Substantia nigra (tissue), 51 donors: ENCODE measurements at places on chromosomes 7 and 10.

- DNase-seq, result no peak
Measured at GRCh38 chr7:131104596-131105293, 222.9 kb upstream of the MKLN1 start.

- no peak for DNase-seq
Measured at GRCh38 chr7:98618786-98619185, 1.7 kb downstream of the NPTX2 start.

GRCh38 chr10:71259815-71260501 is 47.6 kb downstream of the UNC5B start:
- DNase-seq, result no peak

DNA sequence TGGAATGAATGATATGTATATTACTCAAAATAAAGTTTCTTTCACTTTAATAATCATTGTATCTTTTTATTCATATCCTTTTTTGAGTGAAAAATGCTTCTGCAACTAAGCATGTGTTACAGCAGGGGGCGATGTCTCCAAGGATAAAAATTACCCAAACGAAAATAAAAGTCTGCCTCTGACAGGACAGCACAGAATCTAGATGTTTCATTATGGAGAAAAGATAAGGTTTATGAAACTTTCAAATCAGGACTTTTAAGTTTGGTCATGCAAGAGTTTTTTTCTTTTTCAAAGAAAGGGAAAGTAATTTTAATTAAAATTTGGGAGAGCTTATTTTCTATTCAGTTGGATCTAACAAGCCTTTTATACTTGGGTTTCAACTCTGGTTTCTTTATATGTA is 48.4 kb downstream of the TES start:
- DNase-seq, result peak; percentile 22

- DNase-seq, result no peak
Measured at GRCh38 chr7:27162561-27163287, 2.6 kb downstream of the HOXA9 start.

DNA sequence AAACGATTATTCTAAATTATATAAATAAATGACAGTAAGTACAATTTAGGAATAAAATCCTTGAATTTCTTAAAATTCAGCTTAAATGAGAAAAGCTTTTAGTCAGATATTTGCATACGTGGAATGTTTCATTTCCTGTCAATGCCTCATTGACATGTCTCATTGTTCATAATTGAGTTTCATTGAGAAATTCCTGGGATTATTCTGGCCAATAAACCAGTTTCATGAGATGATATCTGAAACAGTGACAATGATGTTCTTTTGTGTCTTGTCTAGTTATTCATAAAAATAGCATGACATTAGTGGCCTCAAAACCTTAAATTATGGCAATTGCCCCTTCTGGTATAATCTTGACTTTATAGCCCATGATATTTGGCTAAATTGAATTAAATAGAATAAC is 95.8 kb downstream of the DKK1 start:
- DNase-seq, result no peak

DNA sequence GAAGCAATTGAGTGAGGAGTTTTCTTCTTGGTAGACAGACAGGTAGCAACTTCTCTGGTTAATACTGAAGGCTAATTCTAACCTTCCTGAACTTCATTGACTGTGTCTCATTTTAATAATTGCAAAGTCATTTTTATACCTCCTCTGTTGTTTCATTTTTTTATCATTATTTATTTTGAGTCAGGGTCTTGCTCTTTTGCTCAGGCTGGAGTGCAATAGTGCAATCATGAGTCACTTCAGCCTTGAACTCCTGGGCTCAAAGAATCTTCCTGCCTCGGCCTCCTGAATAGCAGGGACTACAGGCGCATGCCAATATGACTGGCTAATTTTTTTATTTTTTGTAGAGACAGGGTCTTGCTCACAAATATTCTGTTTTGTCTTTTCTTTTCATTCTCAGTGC is 45.4 kb downstream of the APBB1IP start:
- no peak for DNase-seq

- no peak for DNase-seq
Measured at GRCh38 chr7:2730846-2731770, 43.1 kb downstream of the AMZ1 start.

DNA sequence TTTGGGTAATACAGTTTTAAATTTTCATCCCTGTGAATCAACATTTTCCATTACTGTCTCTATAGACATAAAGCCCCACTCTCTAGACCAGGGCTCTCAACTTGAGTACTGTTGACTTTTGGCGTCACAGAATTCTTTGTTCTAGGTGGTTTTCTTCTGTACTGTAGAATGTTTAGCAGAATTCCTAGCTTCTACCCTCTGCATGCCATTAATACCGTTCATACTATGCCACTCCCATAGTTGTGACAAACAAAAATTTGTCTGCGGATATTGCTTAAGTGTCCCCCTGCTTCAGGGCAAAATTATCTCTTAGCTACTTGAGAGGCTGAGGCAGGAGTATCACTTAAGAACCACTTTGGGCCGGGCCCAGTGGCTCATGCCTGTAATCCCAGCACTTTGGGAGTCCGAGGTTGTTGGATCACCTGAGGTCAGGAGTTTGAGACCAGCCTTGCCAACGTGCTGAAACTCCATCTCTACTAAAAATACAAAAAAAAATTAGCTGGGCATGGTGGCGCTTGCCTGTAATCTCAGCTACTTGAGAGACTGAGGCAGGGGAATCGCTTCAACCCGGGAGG is 57.3 kb upstream of the NRG3 start:
- DNase-seq, result no peak

- no peak for DNase-seq
Measured at GRCh38 chr10:73910401-73910763, 550 bp upstream of the PLAU start.

DNA sequence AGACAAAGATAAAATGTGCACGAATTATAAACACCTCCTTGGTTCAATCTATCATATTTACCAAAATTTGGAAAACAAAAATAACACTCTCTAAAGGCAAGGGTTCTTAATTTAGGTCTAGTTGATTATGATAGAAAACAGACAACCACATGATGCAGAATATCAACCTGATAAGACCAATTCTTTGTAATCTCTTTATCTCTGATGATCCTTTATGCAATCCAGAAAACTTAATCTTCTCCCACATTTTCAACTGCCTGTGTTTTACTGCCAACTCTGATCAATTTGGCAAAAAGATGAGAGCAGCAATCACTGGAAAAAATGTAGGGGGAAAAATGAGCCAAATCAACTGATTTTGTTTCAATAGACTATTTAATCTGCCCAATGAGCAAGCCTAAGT is 148.5 kb downstream of the LRRN3 start:
- no peak for DNase-seq

- no peak for DNase-seq
Measured at GRCh38 chr10:132808383-132809231, 22.7 kb upstream of the NKX6-2 start.

GRCh38 chr10:85650791-85651496 is 715.7 kb downstream of the GRID1 start:
- DNase-seq, result no peak

DNA sequence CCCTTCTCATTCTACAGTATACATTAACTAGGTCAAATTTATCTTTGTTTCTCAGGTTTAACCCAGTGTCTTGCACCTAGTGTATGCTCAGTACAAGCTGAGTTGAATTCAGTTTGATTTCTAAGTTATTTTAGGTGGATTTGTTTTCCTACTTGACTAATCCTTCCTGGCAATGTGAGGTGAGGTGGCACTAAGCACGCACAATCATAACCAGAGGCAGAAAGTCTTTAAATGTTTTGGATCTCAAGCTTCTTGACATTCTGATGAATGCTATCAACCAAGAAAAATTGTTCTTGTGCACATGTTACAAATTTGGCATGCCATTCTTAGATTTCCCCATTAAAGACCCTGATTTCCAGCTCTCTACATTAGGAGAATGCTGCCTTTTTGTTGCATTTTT is 3.2 kb downstream of the BZW2 start:
- DNase-seq, result no peak
